ENCODE measurements at places on chromosomes 3 and 15.

DNA sequence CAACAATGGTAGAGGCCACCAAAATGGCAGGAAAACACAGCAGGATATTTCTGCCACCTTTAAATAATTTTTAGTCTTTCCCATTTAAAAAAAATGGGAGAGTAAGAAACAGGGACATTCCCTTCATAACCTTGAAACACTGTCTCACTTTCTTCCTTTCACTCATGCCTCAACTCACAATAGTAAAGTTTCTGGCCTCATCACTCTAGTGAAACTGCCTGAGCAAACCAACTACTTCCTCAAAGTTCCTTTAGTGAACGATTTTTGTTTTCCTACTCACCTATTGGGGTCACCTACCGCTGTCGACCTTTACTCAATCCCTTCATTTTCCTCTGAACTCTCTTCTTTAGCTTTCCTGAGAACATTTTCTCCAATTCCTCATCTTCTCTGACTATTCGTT lies 33.0 kb downstream of the SHC4 start:
- no peak for DNase-seq
- H3K36me3 ChIP-seq, result no peaks in the 10 kb centered on the region
- H3K27me3 ChIP-seq, result no peaks in the 10 kb centered on the region

- H3K4me1 ChIP-seq, result peaks cover 8% of the 10 kb centered on the region
- H3K27me3 ChIP-seq, result no peaks in the 10 kb centered on the region
- H3K27ac ChIP-seq, result no peak overlapping the region
- peaks cover 12% of the 10 kb centered on the region for H3K36me3 ChIP-seq
- H3K4me3 ChIP-seq, result no peak overlapping the region
- DNase-seq, result no peak
These were observed 21.1 kb downstream of the GCNT3 start for GRCh38 chr15:59632714-59633113.

DNA sequence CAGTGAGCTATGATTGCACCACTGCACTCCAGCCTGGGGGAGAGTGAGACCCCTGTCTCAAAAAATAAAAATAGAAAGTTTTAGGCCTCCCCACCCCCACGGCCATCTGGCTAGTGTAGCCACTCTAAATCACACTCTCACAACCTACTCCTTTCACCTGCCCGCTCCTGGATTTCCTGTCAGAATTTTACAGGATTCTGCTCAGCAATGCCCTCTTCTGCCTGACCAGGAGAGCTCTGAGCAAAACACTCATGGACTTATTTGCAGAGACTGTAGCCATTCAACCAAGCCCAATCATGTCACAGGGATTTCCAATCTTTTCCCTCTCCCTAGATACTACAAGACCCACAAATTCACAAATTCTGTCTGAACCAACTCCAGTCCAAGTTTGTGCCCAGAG lies 242.6 kb upstream of the TPRG1 start:
- no peak for DNase-seq
- H3K27me3 ChIP-seq, result no peaks in the 10 kb centered on the region
- H3K4me3 ChIP-seq, result no peak overlapping the region
- H3K27ac ChIP-seq, result no peak overlapping the region

GRCh38 chr15:38809621-38810020 lies 245.0 kb upstream of the RASGRP1 start:
- DNase-seq, result no peak
- H3K4me3 ChIP-seq, result no peak overlapping the region
- H3K27ac ChIP-seq, result no peak overlapping the region
- peaks cover 5% of the 10 kb centered on the region for H3K27me3 ChIP-seq
- H3K36me3 ChIP-seq, result no peaks in the 10 kb centered on the region

DNA sequence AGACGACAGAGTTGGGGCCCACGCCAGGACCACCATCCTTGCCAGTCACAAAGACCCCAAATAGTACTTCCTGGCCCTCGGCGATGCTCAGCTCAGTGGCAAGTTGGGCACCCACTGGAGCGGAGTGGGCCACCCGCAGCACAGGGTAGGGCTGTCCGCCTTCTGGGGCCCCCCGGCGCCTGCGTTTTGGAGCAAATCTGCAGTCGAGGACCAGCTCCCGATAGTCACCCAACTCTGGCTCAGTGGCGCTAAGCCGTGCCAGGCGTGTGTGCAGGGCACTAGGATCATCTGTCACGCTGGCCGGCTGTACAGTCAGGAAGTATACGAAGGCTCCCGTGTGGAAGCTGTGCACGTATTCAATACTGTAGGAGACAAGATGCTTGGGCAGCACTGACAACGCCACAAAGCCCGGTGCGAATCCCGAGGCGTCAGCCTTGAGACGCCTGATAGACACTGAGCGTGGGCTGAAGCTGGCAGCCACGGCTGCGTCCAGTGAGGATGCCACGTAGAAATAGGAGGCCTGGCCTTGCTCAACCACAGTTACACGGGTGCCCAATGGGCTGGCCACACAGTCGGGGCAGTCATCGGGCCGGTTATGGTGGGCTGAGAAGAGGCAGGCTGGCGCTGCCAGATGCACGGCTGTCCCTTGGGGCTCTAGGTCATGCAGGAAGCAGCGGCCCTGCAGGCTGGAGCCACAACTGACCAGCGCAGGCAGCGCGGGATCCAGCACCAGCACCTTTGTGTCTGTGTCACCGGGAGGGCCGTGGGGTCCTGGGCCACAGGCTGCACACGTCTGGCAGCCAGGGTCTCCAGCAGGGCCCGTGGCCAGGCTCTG lies 945 bp downstream of the MST1R start:
- DNase-seq, result no peak
- no peaks in the 10 kb centered on the region for H3K36me3 ChIP-seq
- H3K4me3 ChIP-seq, result no peak overlapping the region
- no peak overlapping the region for H3K27ac ChIP-seq

GRCh38 chr3:37888421-37888820 lies 26.7 kb downstream of the CTDSPL start:
- no peaks in the 10 kb centered on the region for H3K27me3 ChIP-seq
- H3K36me3 ChIP-seq, result peaks cover 16% of the 10 kb centered on the region
- H3K27ac ChIP-seq, result no peak overlapping the region

GRCh38 chr3:51398595-51399310 lies 7.7 kb downstream of the RBM15B start:
- H3K4me3 ChIP-seq, result no peak overlapping the region
- no peak for DNase-seq
- H3K4me1 ChIP-seq, result peaks cover 24% of the 10 kb centered on the region
- H3K27ac ChIP-seq, result no peak overlapping the region

DNA sequence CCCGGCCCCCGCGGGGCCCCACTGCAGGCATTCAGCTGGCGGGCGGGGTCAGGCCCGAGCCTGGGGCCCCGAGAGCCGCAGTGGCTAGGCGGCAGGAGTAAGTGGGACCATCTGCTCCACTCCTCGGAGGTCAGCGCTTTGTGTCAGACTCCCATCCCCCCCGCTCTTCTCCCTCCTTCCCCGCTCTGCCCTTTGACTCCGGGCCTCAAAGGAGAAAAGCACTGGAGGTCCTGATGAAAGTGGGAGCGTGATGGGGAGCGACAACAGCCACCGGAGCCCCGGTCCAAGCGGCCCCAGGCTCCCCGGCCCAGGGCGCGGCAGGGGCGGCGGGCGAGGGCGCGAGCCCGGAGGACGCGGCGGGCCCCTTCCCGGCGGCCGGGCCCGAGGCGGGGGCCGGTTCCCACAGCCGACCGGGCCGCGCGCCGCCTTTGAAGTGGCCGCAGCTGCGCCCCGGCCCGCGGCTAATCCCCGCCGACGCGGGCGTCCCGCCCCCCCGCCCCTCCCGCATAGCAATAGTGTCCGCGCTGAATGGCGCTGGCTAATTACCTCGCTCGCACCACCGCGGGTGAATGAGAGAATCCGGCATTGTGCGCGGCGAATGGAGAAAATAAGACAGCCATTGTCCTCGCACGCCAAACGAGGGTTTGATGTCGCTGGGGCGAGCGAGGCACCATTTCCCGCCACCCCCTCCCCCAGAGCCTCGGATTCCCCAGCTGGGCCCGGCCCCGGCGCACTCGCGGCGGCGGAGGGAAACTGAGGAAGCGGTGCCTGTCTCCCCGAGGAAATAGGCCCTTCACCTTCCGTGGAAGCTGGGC lies 22.4 kb downstream of the IGDCC3 start:
- peaks cover 28% of the 10 kb centered on the region for H3K4me1 ChIP-seq
- H3K4me3 ChIP-seq, result peak overlapping the region; percentile 81
- no peak overlapping the region for H3K27ac ChIP-seq
- peaks cover 10% of the 10 kb centered on the region for H3K36me3 ChIP-seq

DNA sequence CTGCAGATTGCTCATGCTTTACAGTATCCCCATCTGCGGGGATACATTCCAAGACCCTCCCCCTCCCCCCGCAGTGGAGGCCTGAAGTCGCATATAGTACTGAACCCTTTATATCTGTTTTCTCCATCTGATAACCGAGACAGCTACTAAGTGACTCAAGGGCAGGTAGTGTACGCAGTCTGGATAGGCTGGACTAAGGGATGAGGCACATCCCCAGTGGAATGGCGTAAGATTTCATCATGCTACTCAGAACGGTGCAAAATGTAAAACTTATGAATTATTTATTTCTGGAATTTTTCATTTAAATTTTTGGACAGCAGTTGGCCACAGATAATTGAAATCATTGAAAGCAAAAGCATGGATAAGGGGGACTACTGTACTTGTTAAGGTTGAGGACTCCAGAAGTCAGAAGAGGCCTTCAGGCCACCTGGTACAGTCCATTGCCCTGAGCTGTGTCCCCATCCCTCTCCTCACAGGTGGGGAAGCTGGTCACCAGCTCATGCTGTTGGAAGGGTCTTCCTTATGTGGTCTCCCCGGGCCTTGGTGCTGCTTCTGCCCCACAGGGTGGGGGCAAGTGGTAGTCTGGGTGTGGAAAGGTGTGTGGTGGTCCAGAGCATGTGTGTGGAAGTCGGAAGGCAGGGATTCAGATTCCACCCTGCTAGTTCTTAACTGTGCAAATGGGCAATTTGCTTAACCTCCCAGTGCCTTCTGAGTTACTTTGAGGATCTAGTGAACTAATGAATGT lies 72.0 kb downstream of the HCN4 start:
- DNase-seq, result no peak
- no peaks in the 10 kb centered on the region for H3K4me1 ChIP-seq
- peaks cover 4% of the 10 kb centered on the region for H3K36me3 ChIP-seq
- H3K27ac ChIP-seq, result no peak overlapping the region

DNA sequence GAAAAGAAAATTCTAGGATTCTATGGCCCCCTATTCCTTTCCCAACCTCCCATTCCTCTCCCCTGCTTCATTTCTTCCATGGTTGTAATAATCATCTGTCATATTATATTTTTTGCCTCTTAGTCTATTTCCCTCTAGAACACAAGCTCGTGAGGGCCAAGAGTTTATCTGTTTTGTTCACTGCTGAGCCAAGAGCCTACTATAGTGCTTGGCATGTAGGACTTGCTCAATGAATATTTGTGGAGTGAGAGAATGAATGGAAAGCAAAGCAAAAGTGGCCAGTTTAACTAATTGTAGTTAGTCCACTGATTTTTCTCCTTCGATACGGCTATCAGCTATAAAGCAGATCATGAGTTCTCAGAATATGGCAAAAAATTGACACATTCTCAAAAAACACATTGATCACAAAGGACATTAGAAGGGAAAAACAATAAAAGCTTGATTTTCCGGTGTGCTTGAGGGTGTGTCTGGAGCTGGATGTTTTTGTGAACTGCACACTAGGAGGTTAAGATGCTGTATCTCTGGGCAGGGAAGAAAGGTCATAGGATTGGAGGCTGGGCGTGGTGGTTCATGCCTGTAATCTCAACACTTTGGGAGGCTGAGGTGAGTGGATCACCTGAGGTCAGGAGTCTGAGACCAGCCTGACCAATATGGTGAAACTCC lies 25.0 kb upstream of the CTSH start:
- DNase-seq, result no peak
- H3K4me3 ChIP-seq, result peak overlapping the region; percentile 46
- peak overlapping the region; percentile 67 for H3K27ac ChIP-seq
- no peaks in the 10 kb centered on the region for H3K27me3 ChIP-seq
- no peaks in the 10 kb centered on the region for H3K36me3 ChIP-seq
- H3K4me1 ChIP-seq, result peaks cover 17% of the 10 kb centered on the region

DNA sequence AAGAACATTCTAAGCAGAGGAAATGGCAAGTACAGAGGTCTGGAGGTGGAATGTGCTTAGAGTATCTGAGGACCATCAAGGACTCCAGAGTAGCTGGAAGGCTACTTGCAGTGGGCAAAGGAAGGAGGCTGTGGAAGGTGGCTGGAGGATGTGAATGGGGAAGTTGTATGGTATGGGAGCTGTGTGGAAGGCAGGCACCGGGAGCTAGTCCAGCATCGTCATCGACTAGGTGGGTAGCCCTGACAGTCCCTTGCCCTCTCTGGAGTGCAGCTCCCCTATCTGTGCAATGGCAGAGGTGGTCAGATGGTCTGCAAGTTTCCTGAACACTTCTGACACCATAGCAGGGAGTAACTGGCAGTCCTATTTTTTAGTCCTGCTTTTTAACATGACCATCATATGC lies 19.3 kb downstream of the CCDC13 start:
- DNase-seq, result no peak
- H3K27me3 ChIP-seq, result no peaks in the 10 kb centered on the region
- no peak overlapping the region for H3K27ac ChIP-seq
- no peak overlapping the region for H3K4me3 ChIP-seq
- no peaks in the 10 kb centered on the region for H3K4me1 ChIP-seq

DNA sequence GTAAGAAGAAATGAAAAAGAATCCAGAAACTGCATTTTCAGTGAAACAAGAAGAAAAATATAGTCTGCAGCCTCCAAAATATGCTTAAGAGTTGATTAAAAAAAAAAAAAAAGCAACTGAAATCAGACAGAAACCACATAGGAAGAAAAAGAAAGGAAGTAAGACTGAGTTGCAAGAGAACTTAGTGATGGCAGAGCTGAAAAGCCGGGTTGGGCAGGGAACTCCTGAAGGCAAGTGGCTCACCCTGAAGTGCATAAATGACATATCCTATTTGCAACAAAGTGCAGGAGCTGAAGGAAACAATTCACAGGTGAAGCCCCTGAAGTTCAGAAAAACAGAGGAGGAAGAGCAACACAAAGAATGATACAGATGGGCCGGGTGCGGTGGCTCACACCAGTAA lies 108.8 kb upstream of the SLC25A36 start:
- no peak overlapping the region for H3K4me3 ChIP-seq
- H3K4me1 ChIP-seq, result no peaks in the 10 kb centered on the region
- no peaks in the 10 kb centered on the region for H3K36me3 ChIP-seq
- no peak overlapping the region for H3K27ac ChIP-seq

GRCh38 chr3:111301238-111301798 lies 229.7 kb downstream of the NECTIN3 start:
- DNase-seq, result no peak
- H3K27me3 ChIP-seq, result no peaks in the 10 kb centered on the region
- H3K4me1 ChIP-seq, result no peaks in the 10 kb centered on the region
- no peak overlapping the region for H3K4me3 ChIP-seq
- no peaks in the 10 kb centered on the region for H3K36me3 ChIP-seq

GRCh38 chr15:62783303-62783957 lies 259.1 kb upstream of the TPM1 start:
- H3K4me1 ChIP-seq, result peaks cover 48% of the 10 kb centered on the region
- peak overlapping the region; percentile 14 for H3K27ac ChIP-seq
- DNase-seq, result no peak
- no peaks in the 10 kb centered on the region for H3K27me3 ChIP-seq
- H3K4me3 ChIP-seq, result no peak overlapping the region
